T-cell (primary cell): ENCODE measurements at places on chromosomes 16 and 17. TPM values are rescaled to one million over a fixed set of nuclear protein-coding genes. Genes with fewer than 3 reads are reported as not detected.

The USP31 gene
- total RNA-seq, result 6.0 TPM

The KRT33B gene
- total RNA-seq, result not detected

The NTN3 gene
- not detected for total RNA-seq

The GHDC gene
- total RNA-seq, result 26.2 TPM

The HOXB5 gene
- total RNA-seq, result not detected

The IL34 gene
- 0.20 TPM for total RNA-seq

The NXN gene
- total RNA-seq, result 1.3 TPM

The CBLN1 gene
- total RNA-seq, result not detected

The OTOP2 gene
- not detected for total RNA-seq

The VPS9D1 gene
- 28.8 TPM for total RNA-seq

The TNP2 gene
- not detected for total RNA-seq

The SLC16A13 gene
- total RNA-seq, result 17.6 TPM

The TSC2 gene
- total RNA-seq, result 134 TPM

The KRTAP4-6 gene
- not detected for total RNA-seq

The UBE2Z gene
- total RNA-seq, result 81.0 TPM

The KRTAP4-1 gene
- total RNA-seq, result not detected

The VPS35 gene
- 54.4 TPM for total RNA-seq

The PRAC2 gene
- not detected for total RNA-seq

The SNTB2 gene
- total RNA-seq, result 14.4 TPM

The RHBDL3 gene
- not detected for total RNA-seq

The PRSS21 gene
- 8.3 TPM for total RNA-seq

The ZFP3 gene
- 4.0 TPM for total RNA-seq

The ASPHD1 gene
- total RNA-seq, result not detected

The DNAAF1 gene
- total RNA-seq, result not detected

The SHISA9 gene
- total RNA-seq, result 0.06 TPM

The TPSB2 gene
- 0.45 TPM for total RNA-seq

The COPZ2 gene
- 2.0 TPM for total RNA-seq

The CDRT15 gene
- total RNA-seq, result not detected

The MYH13 gene
- not detected for total RNA-seq

The TBC1D3I gene
- 0.66 TPM for total RNA-seq
